ENCODE measurements at places on chromosomes 16 and 17. TPM values are rescaled to one million over a fixed set of nuclear protein-coding genes. Genes with fewer than 3 reads are reported as not detected.

CCL8 gene
- 0.16 TPM for total RNA-seq

RBFOX1 gene
- not detected for total RNA-seq

KRT37 gene
- total RNA-seq, result not detected

RNF222 gene
- not detected for total RNA-seq

TSNAXIP1 gene
- total RNA-seq, result 0.81 TPM

KSR1 gene
- 12.1 TPM for total RNA-seq

TPSG1 gene
- not detected for total RNA-seq

LDHD gene
- total RNA-seq, result 0.97 TPM

WFDC1 gene
- 0.32 TPM for total RNA-seq

ANKS4B gene
- not detected for total RNA-seq

NPIPB6 gene
- total RNA-seq, result not detected

ZNF624 gene
- 3.4 TPM for total RNA-seq

LPCAT2 gene
- total RNA-seq, result 23.9 TPM

FN3K gene
- total RNA-seq, result 10.8 TPM

MYO15A gene
- total RNA-seq, result 0.44 TPM

CDYL2 gene
- total RNA-seq, result 38.6 TPM

TNK1 gene
- 0.49 TPM for total RNA-seq

SPATA32 gene
- total RNA-seq, result not detected

ERBB2 gene
- 8.1 TPM for total RNA-seq

ALOX12B gene
- not detected for total RNA-seq

DPH1 gene
- 18.3 TPM for total RNA-seq

MLLT6 gene
- 18.8 TPM for total RNA-seq

NOG gene
- 1.6 TPM for total RNA-seq

CBX2 gene
- 12.5 TPM for total RNA-seq

SPAG5 gene
- total RNA-seq, result 30.4 TPM

FOXL1 gene
- total RNA-seq, result 0.81 TPM

ABCC11 gene
- total RNA-seq, result not detected

ENO3 gene
- total RNA-seq, result 1.6 TPM

CDC6 gene
- total RNA-seq, result 21.1 TPM

SLC25A11 gene
- total RNA-seq, result 45.8 TPM

HES7 gene
- not detected for total RNA-seq

TBC1D28 gene
- total RNA-seq, result not detected

KRTAP4-6 gene
- not detected for total RNA-seq

SLC9A5 gene
- 0.32 TPM for total RNA-seq

Measured in bladder microvascular endothelial cell (primary cell).